ENCODE measurements at places on chromosomes 12 and 14.

DNA sequence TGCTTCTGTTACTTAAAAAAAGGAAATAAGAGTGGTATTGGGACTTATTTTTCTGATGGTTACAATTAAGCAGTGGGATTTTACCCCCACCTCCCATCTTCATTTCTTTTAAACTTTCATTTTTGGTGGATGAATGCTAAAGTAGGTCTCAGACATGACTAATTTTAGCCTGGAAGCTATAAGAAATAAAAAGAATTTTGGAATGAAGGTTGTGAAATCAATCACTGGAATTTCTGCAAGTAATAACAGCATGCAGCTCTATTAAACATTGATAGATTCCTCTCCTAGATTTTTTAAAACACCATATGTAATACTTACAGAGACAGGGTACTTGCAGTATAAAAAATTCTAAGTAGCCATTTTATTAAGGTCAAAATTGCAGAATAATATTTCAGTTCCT lies 164.2 kb upstream of the CLEC14A start:
- DNase-seq = no peak

- DNase-seq = no peak
These were observed at the start of gene EAPP for GRCh38 chr14:34539407-34540180. EAPP (minus strand) TSS chr14:34539701; CDS start chr14:34539628, 73 bp downstream.

- no peak for DNase-seq
These were observed 973.2 kb downstream of the AACS start for GRCh38 chr12:126038434-126038833.

DNA sequence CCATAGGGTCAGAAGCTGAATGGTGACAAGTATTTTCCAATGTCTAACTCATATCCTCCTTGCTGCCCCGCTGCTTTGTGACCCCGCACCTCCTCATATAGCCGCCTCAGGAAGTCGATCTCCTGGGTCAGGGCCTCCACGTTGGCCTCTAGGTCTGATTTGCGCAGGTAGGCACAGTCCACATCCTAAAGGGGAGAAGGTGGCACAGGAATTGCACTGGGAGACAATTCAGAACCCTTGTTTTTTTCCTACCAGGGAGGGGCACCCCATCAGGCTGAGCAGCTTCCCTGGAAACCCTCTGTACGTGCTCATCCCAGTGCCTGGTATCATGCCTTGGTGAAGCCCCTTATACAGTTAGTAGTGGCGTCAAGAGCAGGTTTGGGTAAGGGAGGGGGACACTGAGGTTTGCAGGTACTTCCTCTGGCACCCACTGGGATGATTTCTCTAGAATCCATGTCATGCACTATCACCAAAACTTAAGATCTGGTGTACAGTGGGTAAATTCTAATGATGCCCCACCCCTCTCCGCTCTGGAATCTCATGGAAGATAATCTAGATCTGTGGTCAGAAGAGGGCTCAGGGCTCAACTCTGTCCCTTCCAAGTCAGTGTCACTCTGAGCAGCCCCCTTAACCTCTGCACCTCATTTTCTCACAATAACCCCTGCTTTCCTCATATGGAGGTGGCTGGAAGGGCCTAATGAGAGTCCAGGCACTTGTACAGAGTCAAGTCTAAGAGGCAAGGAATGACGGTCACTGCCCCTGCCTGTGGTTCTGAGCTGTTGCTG lies 20.1 kb upstream of the KRT86 start:
- no peak for DNase-seq

DNA sequence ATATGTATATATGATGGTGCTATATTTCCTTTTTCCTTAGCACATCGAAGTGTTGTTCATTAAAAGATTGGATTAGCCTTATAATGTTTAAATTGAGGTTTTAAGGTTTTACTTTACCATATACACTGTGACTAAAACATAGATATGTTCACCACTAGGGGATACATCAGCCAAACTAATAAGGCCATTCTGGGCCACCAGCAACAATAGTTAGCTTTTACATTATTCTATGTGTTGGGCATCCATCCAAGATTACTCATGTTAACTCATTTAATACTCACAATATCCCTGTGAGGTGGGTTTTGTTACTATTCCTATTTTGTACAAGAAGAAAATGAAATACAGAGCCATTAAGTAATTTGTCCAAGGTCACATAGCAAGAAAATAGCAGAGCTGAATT lies 202.6 kb upstream of the AVPR1A start:
- DNase-seq = no peak

DNA sequence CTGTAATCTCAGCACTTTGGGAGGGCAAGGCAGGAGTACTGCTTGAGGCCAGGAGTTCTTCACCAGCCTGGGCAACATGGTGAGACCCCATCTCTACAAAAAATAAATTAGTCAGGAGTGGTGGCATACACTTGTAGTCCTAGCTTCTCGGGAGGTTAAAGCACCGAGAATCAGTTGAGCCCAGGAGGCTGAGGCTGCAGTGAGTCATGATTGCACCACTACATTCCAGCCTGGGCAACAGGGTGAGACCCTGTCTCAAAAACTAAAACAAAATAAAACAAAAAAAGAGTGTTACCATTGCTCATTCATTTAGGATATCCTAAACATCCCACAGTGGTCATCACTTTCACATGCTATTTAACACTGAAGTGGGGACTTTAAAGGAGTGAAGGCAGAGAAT lies 7.8 kb downstream of the NEK9 start:
- no peak for DNase-seq

DNA sequence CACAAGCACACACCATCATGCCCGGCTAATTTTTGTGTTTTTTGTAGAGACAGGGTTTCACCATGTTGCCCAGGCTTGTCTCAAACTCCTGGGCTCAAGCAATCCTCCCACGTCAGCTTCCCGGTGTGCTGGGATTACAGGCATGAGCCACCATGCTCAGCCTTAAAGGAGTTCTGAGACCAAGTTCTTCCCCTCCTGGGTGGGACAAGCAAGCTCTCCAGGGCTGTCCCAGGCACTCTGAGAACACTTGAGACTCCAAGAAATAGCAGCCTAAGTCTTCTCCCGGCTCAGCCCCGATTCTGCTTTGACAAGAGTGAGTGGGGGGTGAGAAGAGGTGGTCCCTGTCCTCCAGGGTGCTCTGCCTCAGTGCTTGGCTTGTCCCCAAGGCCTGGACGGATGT lies 86.4 kb downstream of the STAB2 start:
- DNase-seq = no peak

- no peak for DNase-seq
These were observed 22.4 kb downstream of the PALS1 start for GRCh38 chr14:67263499-67264149.

- DNase-seq = no peak
These were observed 82.2 kb downstream of the MIA2 start for GRCh38 chr14:39315859-39316444.

DNA sequence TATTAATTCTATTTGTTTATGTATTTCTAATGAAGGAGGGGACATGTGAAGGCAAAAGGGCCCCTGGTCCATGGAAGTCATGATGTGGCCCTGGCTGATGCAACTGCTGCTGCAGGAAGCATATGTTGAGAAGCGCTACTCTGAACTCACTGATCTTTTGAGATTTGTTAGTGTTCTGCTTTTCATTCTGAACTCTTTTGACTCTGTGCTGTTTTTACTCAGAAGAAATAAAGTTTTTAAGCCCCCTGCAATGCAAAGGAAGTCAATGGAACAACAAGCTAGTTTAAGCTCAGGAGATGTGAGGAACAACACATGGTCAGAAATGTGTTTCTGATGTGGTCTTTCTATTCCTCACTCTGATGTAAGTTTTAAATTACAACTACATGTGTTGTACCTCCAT lies 88.9 kb upstream of the BTG1 start:
- no peak for DNase-seq

DNA sequence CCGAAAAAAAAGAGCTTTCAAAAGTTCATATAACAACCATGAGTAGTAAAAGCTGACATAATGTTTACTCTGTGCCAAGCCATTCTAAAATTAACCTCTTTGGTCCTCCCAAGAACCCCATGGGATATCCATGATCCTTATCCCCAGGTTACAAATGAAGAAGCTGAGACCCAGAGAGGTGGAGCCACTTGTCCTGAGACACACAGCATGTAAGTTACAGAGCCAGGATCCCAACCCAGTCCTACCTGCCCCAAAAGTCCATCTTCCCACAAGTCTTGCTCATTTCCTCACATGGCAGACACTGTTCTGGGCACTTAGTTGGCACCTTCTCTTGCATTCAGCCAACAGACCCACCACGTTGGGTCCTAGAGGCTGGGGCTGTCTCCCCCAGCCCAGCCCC lies 37.1 kb downstream of the TRPV4 start:
- DNase-seq = no peak

DNA sequence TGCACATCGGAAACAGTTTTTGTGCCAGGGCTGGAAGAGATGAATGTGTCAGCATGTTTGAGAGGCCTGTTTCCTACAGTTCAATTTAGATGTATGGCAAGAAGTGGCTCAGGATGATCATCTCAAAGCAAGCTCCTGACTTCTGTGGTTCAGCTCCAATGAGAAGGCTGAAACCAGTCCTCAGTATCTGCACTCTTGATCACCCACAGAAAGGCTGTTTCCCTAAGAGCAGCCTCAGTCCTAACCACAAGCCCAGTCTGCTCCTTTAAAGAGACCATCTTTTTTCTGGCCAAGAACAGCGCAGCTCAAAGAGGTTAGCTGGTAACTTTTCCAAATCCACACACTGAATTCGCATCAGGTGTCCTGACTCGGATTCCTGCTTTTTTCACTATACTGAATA lies 19.2 kb downstream of the CSRP2 start:
- no peak for DNase-seq

- DNase-seq = no peak
These were observed 7.6 kb downstream of the RXYLT1 start for GRCh38 chr12:63787306-63787705.

DNA sequence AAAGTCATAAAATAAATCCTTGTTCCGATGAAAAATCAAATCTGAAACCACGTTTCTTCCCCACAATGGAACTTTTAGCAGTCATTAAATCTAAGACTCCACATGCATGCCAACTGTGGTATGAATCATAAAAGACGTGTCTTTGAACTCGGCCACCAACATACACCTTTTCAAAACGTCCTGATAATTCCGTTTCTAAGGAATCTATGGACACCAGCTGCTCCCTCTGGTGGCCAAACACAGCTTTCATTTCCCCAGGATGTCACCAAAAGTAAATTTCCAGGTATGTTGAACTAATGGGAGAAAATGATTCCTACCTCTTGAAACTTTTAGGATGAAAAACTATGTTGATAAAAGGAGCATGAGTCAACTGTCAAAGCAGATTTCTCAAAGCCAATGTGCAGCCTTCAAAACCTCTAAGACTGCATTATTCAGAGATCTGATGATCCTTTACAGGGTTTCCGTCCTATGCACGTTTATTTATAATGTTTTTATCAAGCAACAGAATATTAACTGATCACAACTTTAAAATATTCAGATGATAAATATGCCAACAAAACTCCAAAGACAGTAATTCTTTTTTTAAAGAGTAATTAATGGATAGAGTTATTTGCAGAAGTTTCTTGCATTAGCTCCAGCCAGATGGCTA lies 96.2 kb downstream of the CIT start:
- no peak for DNase-seq

- DNase-seq = no peak
These were observed 652.5 kb upstream of the TBX3 start for GRCh38 chr12:115336506-115336905.

DNA sequence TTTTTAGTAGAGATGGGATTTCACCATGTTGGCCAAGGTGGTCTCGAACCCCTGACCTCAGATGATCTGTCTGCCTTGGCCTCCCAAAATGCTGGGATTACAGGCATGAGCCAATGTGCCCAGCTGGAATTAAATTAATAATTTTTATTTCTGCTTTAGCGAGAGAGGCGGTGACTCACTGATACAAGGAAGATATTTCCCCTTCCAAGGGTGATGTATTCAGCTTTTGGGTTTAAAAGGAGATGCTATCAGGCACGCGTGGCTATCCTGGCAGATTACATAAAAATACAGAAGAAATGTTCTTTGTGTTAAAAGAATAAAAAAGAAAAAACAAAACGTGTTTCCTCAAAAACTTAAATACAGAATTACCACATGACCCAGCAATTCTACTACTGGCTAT lies 12.4 kb upstream of the P2RX7 start:
- no peak for DNase-seq

- no peak for DNase-seq
These were observed 10.2 kb downstream of the KRT82 start for GRCh38 chr12:52395761-52396434.

DNA sequence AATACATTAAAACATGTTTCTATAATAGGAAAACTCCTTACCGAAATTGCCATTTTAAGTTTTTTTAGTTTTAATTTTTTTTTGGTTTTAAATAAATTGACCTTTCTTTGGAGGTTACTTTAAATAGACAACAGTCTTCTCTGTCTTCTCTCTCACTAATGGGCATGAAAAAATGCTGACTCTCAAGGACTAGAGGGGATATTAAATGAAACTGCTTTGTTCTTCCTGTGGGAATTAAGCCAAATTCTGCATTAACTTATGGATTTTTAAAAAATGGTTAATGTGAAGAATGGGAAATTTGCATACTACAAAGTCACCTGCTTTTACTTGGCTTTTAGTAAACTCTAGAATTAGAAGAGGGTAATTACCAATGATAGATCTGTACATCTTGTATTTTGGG lies 378.9 kb downstream of the TMTC2 start:
- no peak for DNase-seq

- DNase-seq = no peak
These were observed 45.5 kb upstream of the FAR2 start for GRCh38 chr12:29103539-29103974.

DNA sequence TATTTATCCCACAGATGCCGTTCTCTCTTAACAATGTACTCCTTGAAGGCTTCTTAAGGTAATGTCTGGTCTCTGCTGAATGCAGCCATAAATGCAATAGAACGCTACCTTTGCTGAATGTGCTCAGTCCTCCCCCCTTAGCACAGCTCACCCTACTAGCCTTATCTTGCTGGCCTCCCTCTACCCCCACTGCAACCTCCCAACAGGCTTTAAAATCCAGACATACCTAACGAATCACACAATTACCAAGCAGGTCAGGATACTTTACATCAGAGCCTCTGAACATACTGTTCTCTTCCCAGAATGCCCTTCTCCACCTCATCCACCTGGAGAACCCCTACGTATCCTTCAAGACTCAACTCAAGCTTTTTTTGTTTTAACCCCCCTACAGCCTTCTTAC lies 51.0 kb upstream of the CRADD start:
- DNase-seq = no peak

- DNase-seq = no peak
These were observed 2.2 kb downstream of the MMP17 start for GRCh38 chr12:131830335-131830913.
